Stimulated activated CD8-positive, alpha-beta memory T cell treated with anti-CD3 and anti-CD28 coated beads, Interleukin-7, amount 100 ng/mL, for 4 hours (primary cell): ENCODE measurements at places on chromosomes 5 and 9.

GRCh38 chr9:105447386-105447813 is 434 bp upstream of the FSD1L start:
- DNase-seq: no peak

- DNase-seq: no peak
These were observed 29.6 kb downstream of the RNF145 start for GRCh38 chr5:159179529-159180305.

- no peak for DNase-seq
These were observed 7.9 kb downstream of the SNCAIP start for GRCh38 chr5:122319897-122320296.

- DNase-seq: no peak
These were observed 49.1 kb downstream of the DOCK2 start for GRCh38 chr5:169686137-169686536.

DNA sequence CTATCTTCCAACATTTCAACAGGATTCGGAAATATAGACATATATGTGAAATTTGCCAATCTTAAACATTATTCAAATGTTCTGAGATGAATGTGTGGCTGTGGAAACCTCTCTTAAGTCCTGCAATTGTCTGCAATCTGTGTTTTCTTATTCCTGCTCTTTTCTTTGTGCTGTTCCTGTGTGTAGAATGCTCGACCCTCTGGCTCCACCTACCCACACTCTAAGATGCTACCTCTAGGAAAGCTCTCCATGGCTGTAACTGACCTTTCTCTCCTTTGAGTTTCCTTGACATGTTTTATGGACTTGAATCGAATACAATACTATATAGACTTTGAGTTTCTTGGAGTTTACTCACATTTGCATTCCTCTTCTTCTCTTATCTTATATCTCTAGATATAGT is 120.6 kb upstream of the ASTN2 start:
- no peak for DNase-seq

- no peak for DNase-seq
These were observed 196.4 kb upstream of the NUDT12 start for GRCh38 chr5:103758996-103759395.
